ENCODE measurements at places on chromosomes 12 and 14.

DNA sequence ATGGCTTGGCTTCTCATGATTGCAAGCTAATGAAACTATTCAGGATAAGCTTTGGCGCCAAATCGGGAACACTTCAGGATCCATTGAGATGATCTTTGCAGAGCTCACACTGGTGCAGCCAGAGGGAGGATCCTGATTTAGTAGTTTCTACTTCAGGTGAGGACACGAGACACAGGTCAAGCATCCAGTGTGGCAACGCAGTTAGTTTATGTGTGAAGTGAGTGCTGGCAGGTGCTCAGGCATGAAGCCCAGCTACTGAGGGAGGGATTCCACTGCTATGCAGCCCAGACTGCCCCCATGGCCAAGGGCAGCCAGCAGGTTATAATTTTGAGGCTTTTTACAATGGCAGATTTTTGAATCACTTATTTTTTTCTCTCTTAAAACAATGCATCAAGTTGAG is 113.5 kb upstream of the PCED1B start:
- DNase-seq: no peak

GRCh38 chr12:68364328-68364727 is 32.2 kb upstream of the MDM1 start:
- no peak for DNase-seq

GRCh38 chr12:67632005-67632404 is 16.5 kb upstream of the DYRK2 start:
- no peak for DNase-seq

DNA sequence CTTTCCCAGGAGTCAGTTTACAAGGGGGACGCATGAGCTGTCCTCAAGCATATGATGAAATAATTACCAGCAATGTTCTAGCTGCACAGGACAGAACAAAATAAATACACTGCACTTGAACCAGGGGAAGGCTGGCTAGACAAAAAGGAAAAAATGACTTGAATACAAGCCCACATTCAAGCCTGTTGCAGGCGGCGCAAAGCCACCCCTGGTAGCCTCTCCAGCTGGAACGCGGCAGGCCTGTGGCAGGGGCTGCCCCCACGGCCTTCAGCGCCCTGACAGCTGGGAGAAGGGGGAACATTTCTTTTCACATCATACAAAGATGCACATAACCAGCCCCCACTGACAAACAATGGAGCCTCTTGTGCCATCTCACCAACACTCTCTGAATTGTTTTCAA is 57.1 kb downstream of the TRAFD1 start:
- DNase-seq: no peak

DNA sequence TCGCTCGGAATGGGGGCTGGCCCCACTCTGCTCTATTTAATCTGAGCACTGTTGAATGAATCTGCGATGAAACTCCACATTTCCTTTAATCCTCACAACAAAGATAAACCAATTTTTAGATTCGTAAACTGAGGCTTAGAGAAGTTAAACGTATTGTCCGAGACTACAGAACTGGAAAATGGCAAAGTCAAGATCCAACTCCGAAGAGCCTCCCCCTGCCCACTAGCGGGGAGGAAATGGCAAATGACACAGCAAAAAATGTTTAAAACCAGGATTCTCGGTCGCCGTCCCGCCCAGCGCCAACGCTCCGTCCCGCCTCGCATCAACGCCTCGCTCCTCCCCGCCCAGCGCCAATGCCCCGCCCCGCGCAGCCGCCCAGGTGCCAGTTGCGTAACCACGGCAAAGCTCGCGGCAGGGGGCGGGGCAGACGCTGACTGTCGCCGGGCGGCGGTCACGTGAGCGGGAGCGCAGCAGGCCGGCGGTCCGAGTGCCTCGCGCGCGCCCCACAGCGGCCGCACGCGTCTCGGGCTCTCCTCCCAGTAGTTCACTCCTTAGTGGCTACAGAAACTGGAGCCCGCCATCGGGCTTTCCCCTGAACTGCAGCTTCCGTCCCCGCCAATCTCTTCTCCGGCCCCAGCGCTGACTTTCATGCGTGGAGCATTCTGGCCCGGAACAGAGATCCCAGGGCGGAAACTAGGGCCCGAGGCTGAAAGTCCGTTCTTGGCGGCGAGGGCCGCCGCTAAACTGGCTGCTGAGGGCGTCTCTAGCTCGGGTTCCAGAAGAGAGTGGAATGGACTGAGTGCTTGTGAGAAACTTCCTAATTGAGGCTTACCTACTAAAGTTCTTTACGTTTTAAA is 13.6 kb upstream of the LRRC23 start:
- peak; percentile 91 for DNase-seq

DNA sequence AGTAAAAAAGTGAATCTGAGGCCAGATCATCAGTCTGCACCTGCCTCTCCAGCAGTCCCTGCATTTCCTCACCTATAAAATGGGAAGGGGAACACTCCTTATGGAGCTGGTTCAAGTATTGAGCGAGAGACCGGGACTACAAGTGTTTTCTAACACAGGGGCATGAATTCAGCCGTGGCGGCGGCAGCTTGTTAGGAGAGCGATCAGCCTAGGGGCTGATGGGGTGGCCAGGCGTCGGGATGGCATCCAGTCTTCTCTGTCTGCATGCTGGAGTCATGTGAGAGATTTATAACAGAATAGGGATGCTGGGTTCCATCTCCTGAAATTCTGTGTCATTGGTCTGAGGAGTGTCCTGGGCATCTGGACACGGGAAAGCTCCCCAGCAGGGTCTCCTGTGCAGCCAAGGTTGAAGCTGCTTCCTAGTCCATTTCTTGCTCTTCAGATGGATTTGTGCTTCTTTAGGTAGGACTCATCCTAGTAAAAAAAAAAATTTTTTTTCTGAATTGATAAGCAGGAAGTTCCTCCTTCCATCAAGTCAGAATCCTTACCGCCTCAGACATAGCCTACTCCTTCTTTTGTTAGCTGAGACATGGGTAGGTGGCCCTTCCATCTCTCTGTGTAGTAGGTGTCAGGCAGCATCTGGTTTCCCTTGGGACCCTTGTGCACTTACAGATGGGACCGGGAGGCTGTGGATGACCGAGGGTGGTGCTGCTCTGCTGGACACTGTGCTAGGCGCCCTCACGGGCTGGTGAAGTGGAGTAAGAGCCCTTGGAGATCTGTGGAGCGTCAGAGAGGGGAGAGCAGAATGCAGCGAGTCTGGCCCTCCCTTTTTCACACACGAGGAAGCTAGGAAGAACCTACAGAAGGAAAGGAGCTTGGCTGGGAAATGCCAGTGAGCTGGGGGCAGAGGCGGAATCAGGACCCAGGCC is 146.7 kb downstream of the TSPAN9 start:
- no peak for DNase-seq

- DNase-seq: peak; percentile 48
Measured at GRCh38 chr12:112018571-112019237, 5.5 kb downstream of the ERP29 start.

DNA sequence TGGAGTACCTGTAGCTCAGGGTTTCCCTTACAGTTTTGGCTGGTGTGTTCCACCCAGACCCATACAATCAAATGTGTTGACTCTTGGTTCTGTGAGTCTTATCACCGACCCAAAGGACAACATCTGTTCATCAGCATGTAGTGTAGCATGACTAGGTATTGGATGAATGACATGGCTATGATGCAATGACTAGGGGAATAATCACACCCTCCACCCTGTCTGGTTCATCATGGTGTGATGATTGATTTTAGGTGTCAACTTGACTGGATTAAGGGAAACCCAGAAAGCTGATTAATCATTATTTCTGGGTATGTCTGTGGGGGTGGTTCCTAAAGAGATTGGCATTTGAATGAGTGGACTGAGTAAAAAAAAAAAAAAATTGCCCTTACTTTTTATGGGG is 311.3 kb downstream of the DPF3 start:
- DNase-seq: no peak

DNA sequence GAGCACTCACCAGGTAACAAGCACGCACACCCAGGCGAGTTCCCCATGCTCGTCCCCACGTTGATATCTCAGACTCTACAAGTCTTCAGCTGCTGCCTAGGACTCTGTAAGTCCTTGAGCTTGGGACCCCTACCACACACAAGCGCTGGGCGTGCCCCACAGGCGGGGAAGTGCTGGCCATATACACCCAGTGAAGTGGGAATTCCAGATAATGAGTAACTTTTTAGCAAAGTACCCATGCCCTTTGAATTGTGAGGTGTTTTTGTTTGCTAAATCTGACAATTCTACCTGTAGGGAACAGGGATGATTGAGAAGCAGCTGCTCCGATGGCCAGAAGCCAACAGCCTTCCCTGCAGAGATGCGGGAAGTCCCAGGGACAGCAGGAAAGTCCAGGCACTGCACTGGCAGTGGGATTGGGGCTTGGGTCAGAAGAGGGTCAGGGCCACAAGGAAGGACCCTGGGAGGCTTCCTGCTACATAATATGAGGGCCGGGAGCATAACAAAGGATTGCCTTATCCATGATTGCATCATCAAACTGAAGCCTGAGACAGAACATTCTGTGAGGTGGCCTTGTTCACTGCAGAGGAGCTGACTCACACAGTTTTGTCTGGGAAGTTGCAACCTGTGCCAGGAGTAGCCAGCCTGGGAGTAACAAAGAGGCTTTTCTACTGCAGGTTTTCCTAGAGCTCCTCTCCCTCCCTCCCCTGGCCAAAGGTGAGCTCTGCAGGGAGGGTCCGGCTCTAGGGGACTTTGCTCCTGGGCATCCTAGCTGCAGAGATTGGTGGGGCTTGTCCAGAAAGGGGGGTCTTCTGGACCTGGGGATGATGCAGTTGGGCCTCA is 13.2 kb upstream of the SERPINA3 start:
- DNase-seq: peak; percentile 92

GRCh38 chr14:91870001-91870400 is 2.7 kb upstream of the TC2N start:
- peak; percentile 7 for DNase-seq

DNA sequence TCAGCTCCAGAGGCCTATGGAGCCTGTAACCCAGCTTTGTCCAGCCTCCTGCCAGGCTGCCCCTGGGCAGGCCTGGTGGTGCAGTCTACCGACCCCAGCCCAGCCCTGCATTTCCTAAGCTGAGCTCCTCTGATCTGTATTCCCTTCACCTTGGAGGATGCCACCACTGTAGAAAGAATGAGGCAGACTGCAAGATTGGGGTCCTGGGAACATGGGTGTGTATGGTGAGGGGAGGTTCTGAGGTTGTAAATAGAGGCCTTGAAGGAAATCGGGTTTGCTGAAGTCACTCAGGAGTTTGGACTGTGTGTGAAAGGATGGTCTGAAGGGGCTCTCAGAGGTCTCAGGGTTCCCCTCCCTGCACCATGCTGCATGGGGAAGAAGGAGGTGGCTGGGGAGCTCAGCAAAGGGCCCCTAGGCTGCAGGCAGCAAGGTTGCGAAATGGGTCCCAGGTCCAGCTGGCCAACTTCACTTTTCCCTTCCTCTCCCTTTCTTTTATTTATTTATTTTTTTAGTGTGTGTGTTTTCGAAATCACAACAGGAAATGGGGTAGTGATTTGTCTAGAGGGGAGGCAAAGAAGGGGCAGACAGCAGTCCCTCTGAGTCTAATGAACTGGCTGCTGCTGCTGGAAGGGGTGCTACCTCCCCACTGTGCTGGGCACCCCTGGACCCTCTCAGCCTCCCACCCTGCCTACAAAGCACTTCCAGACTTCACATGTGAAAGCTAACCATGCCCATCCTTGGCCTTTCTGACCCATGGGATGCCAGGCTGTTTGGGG is 1.2 kb upstream of the LRP1-AS start:
- DNase-seq: no peak

DNA sequence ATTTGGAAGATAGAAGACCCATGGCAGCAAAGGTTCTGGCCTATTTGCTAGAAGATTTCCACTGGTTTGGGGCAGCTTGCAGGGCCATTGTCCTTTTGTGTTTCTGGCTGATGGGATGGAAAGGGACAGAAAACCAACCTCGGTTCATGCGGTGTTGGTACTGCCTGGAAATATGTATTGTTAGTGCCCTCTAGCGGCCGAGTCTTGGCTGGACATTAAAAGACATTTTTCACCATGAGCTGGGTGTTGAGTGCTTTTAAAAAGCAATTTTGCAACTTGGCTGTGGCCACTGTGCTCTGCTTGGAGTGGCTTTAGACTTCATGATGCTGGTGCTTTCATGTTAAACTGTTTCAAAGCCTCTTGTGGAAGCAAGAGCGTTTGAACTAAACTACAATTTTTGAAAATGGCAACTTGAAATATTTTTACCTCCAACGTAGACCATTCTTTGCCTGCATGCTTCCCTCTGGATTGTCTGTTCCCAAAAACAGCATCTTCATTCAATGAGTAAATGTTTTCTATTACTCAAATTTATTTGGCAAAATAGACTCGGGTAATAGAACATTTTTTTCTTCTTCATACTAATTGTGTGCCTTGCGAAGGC is 102.7 kb upstream of the TBX5 start:
- DNase-seq: peak; percentile 60

GRCh38 chr12:86719381-86719780 is 463.2 kb upstream of the MGAT4C start:
- peak; percentile 46 for DNase-seq

- no peak for DNase-seq
Measured at GRCh38 chr14:71964716-71965115, 32.5 kb downstream of the RGS6 start.

DNA sequence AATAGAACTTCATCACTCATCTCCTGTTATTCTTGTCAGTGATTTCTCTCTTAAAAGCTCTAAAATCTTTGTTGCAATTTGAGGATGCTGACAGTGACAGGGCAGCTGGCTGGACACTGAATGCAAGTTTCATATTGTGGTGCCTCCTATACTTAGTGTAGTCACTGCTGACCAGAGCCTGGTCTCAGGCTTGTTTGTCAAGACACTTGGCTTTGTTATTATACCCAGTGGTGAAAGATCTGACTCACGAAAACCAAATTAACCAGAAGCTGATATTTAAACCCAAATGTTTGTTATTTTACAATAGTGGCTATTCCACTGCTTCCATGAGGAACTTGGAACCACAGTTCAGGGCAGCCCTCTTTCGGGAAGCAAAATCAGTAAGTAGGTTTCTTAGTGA is 42.8 kb downstream of the RPGRIP1 start:
- DNase-seq: peak; percentile 11

DNA sequence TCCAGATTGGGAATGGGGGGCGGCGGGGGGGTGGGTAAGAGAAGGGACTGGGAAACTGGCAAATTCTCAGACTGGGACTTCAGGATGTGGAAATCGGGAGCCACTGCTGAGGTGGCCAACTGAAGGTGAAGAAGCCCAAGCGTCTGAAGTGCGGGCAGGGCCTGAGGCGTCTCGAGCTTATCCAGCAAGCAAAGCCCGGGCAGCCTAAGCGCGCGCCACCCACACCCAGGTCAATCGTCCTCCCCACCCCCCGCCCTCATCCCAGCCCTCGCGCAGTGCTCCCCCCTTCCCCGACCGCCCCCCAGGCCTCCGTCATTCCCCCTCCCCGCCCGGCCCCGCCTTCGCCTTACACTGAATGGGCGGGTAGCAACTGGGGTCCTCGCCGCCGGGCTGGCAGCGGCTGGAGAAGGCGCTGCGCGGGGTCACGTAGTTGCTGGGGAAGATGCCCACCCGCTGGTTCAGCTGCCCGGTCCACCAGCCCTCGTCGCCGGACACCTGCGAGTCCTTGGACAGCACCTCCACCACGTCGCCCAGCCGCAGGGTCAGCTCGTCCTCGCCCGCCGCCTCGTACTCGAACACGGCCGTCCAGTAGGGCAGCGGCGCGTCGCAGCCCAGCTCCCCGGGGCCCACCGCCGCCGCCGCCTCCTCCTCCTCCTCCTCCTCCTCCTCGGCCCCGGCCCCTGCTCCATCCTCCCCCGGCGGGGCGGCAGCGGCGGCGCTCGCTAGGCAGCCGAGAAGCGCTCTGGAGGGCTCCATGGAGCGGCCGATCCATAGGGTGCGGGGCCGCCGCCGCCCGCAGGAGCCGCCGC is 693 bp downstream of the MAP3K9 start:
- DNase-seq: peak; percentile 50

GRCh38 chr12:47828976-47829482 is 9.3 kb upstream of the HDAC7 start:
- DNase-seq: peak; percentile 88

GRCh38 chr12:113439606-113440030 is 17.4 kb downstream of the SDSL start:
- DNase-seq: peak; percentile 37
